Substantia nigra (tissue), 51 donors: ENCODE measurements at places on chromosomes 5 and 9.

DNA sequence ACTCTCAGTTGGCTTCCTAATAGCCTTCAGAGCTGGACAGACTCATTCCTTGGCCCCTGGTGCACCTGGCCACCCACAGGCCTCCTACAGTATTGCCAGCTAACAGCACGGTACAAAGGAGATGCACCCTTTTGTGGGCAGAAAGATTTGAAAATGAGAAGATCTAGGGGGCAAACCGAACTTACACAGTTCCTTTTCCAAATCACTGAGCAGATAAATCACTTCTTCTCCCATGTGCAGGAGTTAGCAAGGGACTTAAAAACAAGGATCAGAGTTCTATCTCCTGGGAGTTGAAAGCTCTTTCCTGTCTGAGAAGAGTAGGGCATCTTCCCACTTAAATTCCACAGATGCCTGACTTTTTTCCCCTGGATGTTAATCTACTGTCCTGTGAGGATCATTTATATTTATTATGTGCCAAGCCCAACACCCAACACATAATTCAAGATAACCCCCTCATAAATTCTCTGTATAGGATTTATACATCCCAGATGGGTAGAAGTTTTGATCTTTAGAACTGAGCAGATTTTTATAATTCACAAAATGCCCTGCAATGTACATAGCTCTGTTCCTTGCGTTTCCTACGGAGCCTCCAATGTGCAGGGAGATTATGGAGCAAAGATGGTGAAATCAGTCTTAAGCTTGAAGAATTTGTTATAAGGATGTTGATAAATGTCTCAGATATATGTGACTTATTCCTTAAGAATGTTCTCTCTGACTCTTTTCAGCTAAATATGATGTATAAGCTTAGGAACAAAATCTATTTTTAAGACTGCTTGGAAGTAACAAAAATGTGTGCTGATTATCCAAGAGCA lies 207.2 kb upstream of the DAPK1 start:
- no peak for DNase-seq

DNA sequence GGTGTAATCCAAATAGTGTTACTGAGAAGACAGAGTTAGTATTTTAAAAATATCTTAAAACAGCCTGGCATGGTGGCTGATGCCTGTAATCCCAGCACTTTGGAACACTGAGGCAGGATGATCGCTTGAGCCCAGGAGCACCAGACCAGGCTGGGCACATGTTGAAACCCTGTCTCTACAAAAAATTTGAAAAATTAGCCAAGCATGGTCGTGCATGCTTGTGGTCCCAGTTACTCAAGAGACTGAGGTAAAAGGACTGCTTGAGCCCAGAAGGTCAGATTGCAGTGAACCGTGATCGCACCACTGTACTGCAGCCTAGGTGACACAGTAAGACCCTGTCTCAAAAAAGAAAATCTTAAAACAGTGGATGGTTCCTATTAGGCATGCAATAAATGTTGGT lies 12.4 kb downstream of the IFNA1 start:
- DNase-seq, result no peak

- no peak for DNase-seq
Measured at GRCh38 chr9:134418354-134418753, 92.1 kb downstream of the RXRA start.

GRCh38 chr9:128087262-128087661 lies 19.2 kb downstream of the SLC25A25 start:
- no peak for DNase-seq

GRCh38 chr9:994005-994404 lies 17.6 kb downstream of the DMRT3 start:
- DNase-seq, result no peak
